ENCODE measurements at places on chromosomes 2 and 18. TPM values are rescaled to one million over a fixed set of nuclear protein-coding genes. Genes with fewer than 3 reads are reported as not detected.

- DNase-seq = peak; percentile 95
Observed at GRCh38 chr2:32910883-32911598, 35.7 kb upstream of the LTBP1 start.

DNA sequence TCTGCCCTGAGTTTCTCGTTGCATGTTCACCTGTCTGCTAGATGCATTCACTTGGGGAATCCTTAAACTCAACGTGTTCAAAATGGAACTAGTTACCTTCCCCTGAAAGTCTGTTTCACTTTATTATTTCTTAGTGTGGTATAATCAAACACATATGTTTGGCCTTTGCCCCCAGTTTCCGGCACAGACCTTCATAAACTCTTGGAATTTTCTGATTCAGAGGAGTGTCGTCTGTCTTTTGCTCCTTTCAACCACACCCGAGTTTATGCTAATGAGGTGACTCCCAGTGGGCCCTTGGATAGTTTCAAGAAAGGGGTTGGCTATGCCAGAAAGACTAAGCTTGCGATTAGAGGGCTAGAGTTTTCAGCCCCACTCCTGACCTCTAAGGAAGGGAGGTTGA, 198.9 kb downstream of the CDCA7 start:
- DNase-seq = no peak

DNA sequence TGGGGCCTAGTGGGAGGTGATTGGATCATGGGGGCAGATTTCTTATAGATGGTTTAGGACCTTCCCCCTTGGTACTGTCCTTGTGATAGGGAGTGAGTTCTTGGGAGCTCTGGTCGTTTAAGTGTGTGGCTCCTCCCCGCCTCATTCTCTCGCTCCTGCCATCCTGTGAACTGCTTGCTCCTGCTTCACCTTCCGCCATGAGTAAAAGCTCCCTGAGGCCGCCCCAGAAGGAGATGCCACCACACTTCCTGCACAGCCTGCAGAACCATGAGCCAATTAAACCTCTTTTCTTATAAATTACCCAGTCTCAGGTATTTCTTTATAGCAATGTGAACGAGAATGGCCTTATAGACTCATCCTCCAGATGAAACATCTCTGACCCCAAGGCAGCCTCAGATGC, 101.5 kb downstream of the KCNF1 start:
- no peak for DNase-seq

DNA sequence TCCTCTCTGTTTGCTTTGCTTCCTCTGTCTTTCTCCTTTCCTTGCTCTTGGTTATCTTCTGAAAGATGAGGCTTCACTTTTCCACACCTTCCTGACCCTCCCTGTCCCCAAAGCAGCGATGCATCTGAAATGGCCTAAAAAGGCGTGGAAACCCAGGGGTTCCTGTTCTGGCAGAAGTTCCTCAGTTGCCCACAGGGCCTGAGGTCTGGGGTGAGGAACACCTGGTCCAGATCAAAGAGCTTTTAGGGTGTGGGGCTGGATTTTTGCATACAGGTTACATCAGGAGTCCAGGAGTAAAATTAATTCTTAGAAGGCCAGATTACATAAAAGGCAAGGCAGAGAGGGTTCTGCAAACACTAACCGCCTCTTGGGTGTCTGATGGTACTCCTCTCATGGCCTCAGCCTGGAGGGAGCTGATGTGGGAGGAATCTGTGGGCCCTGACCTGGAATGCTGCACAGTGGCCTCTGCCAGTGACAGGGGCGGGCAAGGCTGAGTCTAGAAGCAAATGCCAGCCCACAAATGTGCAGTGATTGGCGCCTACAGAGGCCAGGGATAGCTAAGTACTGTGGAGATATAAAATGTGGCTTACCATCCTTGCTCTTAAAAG, 41.8 kb downstream of the INPP4A start:
- DNase-seq = peak; percentile 25

GRCh38 chr18:8949206-8949605, 153.3 kb upstream of the NDUFV2 start:
- no peak for DNase-seq

DNA sequence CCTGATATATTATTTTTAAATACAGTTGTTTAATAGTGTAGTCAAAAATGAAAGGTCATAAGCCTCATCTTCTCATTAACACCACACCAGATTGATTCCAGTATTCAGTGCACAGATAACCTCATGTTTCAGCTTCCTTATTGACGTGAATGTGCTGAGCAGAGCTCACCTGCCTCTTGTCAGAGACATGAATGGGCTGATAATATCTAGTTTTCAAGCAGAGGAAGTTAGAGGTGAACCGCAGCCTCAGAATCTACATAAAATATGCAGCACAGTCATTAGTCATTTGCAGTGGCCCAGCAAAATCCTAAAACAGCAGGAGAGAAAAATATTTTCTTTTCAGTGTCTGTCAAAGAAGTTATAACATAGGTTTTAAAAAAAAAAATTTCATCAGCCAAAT, 216.2 kb downstream of the GBX2 start:
- no peak for DNase-seq

DNA sequence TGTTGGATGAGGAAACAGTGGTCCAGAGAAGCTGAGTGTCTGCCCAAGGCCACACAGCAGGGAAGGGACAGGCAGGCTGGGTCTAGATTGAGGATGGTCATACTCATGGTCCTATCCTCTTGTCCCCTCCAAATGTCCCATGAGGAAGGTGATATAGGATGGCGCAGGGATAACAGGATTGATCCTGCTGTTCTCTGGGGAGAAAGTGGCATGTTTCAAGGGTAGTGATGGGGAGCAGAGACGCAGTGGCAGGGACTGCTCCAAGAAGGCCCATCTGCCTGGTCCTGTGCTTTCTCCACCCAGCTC, 24.6 kb downstream of the HS1BP3 start:
- DNase-seq = no peak

- DNase-seq = no peak
Observed at GRCh38 chr2:206521115-206521514, 77.8 kb downstream of the ADAM23 start.

SNORC gene
- total RNA-seq = 1.4 TPM

SLC5A7 gene
- not detected for total RNA-seq

CCDC141 gene
- 0.07 TPM for total RNA-seq
